CD8-positive, alpha-beta memory T cell (primary cell): ENCODE measurements at places on chromosomes 4 and X. TPM values are rescaled to one million over a fixed set of nuclear protein-coding genes. Genes with fewer than 3 reads are reported as not detected.

GRCh38 chrX:56798339-56798711 lies 69.3 kb downstream of the NBDY start:
- no peak overlapping the region for H3K27ac ChIP-seq
- H3K36me3 ChIP-seq, result no peaks in the 10 kb centered on the region
- H3K27me3 ChIP-seq, result no peaks in the 10 kb centered on the region

Gene POU3F4
- total RNA-seq, result not detected

DNA sequence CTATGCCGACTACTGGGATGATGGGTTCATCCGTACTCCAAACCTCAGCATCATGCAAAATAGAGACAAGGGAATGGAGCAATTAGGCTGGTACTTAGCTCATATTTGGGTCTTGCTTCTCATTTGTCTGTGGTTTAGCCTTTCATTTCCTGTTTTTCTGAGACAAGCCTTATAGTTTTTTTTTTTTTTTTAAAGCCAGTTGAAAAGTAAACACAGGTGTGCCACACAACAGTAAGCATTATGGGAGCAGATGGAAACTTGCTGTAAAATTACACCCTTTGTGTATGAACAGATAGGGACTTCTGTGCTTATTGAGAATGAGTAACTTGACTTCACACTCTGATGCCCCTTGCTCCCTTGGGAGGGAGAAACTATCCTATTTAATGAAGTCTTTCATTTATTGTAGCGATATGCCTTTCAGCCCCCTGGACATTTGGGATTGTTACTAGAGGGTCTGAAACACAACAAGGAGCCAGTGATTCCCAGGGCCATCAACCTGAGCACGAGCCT lies 13.7 kb downstream of the RASSF6 start:
- H3K4me1 ChIP-seq, result no peaks in the 10 kb centered on the region
- H3K36me3 ChIP-seq, result no peaks in the 10 kb centered on the region
- H3K27me3 ChIP-seq, result no peaks in the 10 kb centered on the region
- H3K27ac ChIP-seq, result no peak overlapping the region
- H3K4me3 ChIP-seq, result no peak overlapping the region
- DNase-seq, result no peak

- no peaks in the 10 kb centered on the region for H3K27me3 ChIP-seq
- no peak overlapping the region for H3K27ac ChIP-seq
- H3K36me3 ChIP-seq, result no peaks in the 10 kb centered on the region
Measured at GRCh38 chr4:41303372-41304118, 46.8 kb downstream of the UCHL1 start.

GRCh38 chr4:1887052-1887451 lies 15.9 kb downstream of the NSD2 start:
- no peaks in the 10 kb centered on the region for H3K4me1 ChIP-seq
- no peak overlapping the region for H3K4me3 ChIP-seq
- no peaks in the 10 kb centered on the region for H3K36me3 ChIP-seq

Gene MTNR1A
- not detected for total RNA-seq

Gene PARM1
- not detected for total RNA-seq

GRCh38 chr4:167966143-167966542 lies 126.2 kb upstream of the ANXA10 start:
- no peak for DNase-seq
- no peaks in the 10 kb centered on the region for H3K36me3 ChIP-seq
- no peak overlapping the region for H3K27ac ChIP-seq
- no peaks in the 10 kb centered on the region for H3K27me3 ChIP-seq
